ENCODE measurements at places on chromosomes 16 and 17. TPM values are rescaled to one million over a fixed set of nuclear protein-coding genes. Genes with fewer than 3 reads are reported as not detected.

TBC1D3L gene
- total RNA-seq: 16.0 TPM

MSLN gene
- not detected for total RNA-seq

CDH16 gene
- total RNA-seq: not detected

CDC6 gene
- 5.7 TPM for total RNA-seq

PTX4 gene
- total RNA-seq: not detected

APOH gene
- total RNA-seq: not detected

MIS12 gene
- total RNA-seq: 16.5 TPM

ARL5C gene
- total RNA-seq: not detected

EXOC3L1 gene
- total RNA-seq: 0.86 TPM

PSMD12 gene
- total RNA-seq: 44.2 TPM

CD300A gene
- total RNA-seq: 4.8 TPM

MMD gene
- 17.8 TPM for total RNA-seq

CLEC18C gene
- total RNA-seq: 0.59 TPM

SCO1 gene
- total RNA-seq: 15.0 TPM

GAA gene
- 22.0 TPM for total RNA-seq

CCDC92B gene
- total RNA-seq: 0.12 TPM

SNAI3 gene
- 10.4 TPM for total RNA-seq

UMOD gene
- not detected for total RNA-seq

ITGAX gene
- 1.9 TPM for total RNA-seq

FUS gene
- 918 TPM for total RNA-seq

LGALS9B gene
- not detected for total RNA-seq

STH gene
- total RNA-seq: not detected

NPB gene
- not detected for total RNA-seq

All from CD4-positive, CD25-positive, alpha-beta regulatory T cell (primary cell).